ENCODE measurements at places on chromosomes 5 and 9. TPM values are rescaled to one million over a fixed set of nuclear protein-coding genes. Genes with fewer than 3 reads are reported as not detected.

GPX8 gene
- 18.8 TPM for total RNA-seq

FOXD4L3 gene
- not detected for total RNA-seq

CYLC2 gene
- not detected for total RNA-seq

GRCh38 chr5:151825445-151825844 lies 53.7 kb downstream of the G3BP1 start:
- DNase-seq: peak; percentile 87
- H3K27me3 ChIP-seq: no peaks in the 10 kb centered on the region
- H3K4me3 ChIP-seq: no peak overlapping the region
- no peak overlapping the region for H3K27ac ChIP-seq

GRCh38 chr5:54021431-54022164 lies 288.8 kb downstream of the ARL15 start:
- H3K27ac ChIP-seq: no peak overlapping the region
- H3K27me3 ChIP-seq: no peaks in the 10 kb centered on the region
- DNase-seq: no peak
- no peaks in the 10 kb centered on the region for H3K36me3 ChIP-seq
- no peaks in the 10 kb centered on the region for H3K4me1 ChIP-seq

- H3K36me3 ChIP-seq: no peaks in the 10 kb centered on the region
- DNase-seq: no peak
- H3K4me1 ChIP-seq: no peaks in the 10 kb centered on the region
- no peak overlapping the region for H3K27ac ChIP-seq
- H3K4me3 ChIP-seq: no peak overlapping the region
Measured at GRCh38 chr5:133703935-133704334, 91.6 kb upstream of the FSTL4 start.

GRCh38 chr9:78778861-78779374 lies 482.0 kb downstream of the PSAT1 start:
- H3K36me3 ChIP-seq: no peaks in the 10 kb centered on the region
- no peak overlapping the region for H3K27ac ChIP-seq
- no peak for DNase-seq

GRCh38 chr5:56409331-56410190 lies 176.4 kb upstream of the ANKRD55 start:
- DNase-seq: no peak
- no peaks in the 10 kb centered on the region for H3K36me3 ChIP-seq
- H3K27ac ChIP-seq: no peak overlapping the region
- no peak overlapping the region for H3K4me3 ChIP-seq

GRCh38 chr9:128340691-128341434 lies 536 bp downstream of the SLC27A4 start:
- peak; percentile 10 for DNase-seq
- H3K27ac ChIP-seq: peak overlapping the region; percentile 76
- H3K4me1 ChIP-seq: peaks cover 5% of the 10 kb centered on the region
- H3K4me3 ChIP-seq: peak overlapping the region; percentile 85
- H3K27me3 ChIP-seq: no peaks in the 10 kb centered on the region

- peak overlapping the region; percentile 56 for H3K27ac ChIP-seq
- H3K4me1 ChIP-seq: peaks cover 15% of the 10 kb centered on the region
- peak; percentile 74 for DNase-seq
- H3K4me3 ChIP-seq: no peak overlapping the region
Measured at GRCh38 chr5:157267761-157268480, 2.0 kb downstream of the CYFIP2 start.

GRCh38 chr5:143683459-143683858 lies 128.5 kb upstream of the HMHB1 start:
- no peak overlapping the region for H3K4me3 ChIP-seq
- no peaks in the 10 kb centered on the region for H3K27me3 ChIP-seq
- no peak overlapping the region for H3K27ac ChIP-seq
- no peaks in the 10 kb centered on the region for H3K4me1 ChIP-seq
- H3K36me3 ChIP-seq: no peaks in the 10 kb centered on the region
- DNase-seq: no peak

DNA sequence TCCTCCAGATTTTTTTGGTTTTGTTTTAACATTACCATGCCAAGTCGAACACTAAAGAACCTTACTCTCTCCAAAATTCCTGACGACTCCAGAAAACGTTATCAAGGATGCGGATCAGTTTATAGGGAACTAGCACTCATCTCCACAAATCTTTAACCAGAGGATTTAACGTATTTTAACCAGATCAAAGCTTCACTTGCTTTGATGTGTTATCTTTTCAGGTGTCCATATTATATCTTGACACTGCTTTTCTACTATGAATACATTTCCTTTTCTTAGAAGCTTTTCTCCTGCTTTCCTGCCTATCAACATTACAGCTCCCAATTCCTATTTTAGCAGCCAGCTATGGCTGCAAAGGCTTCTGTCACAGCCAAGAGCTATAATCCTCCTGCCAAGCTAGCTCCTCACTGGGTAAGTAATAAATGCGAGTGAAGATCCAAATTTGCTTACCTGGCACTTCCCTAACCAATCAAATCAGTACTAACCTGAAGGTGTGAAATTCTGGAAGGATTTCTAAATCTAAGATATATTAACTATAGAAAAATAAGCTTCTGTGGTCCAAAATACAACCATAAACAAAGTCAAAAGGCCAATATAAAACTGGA lies 60.2 kb downstream of the CDC14B start:
- no peak for DNase-seq
- H3K27me3 ChIP-seq: no peaks in the 10 kb centered on the region
- peak overlapping the region; percentile 12 for H3K27ac ChIP-seq
- peaks cover 12% of the 10 kb centered on the region for H3K4me1 ChIP-seq

All from lung (tissue), 17 donors.